Activated CD4-positive, alpha-beta T cell treated with anti-CD3 and anti-CD28 coated beads, Interleukin-2, amount 50 U/mL, for 24 hours (primary cell): ENCODE measurements at places on chromosomes 7 and 10.
A peak's percentile ranks its signal among the peaks of the same experiment; 100 is the strongest.

GRCh38 chr7:33892945-33893344 lies 12.4 kb upstream of the BMPER start:
- no peak for DNase-seq

DNA sequence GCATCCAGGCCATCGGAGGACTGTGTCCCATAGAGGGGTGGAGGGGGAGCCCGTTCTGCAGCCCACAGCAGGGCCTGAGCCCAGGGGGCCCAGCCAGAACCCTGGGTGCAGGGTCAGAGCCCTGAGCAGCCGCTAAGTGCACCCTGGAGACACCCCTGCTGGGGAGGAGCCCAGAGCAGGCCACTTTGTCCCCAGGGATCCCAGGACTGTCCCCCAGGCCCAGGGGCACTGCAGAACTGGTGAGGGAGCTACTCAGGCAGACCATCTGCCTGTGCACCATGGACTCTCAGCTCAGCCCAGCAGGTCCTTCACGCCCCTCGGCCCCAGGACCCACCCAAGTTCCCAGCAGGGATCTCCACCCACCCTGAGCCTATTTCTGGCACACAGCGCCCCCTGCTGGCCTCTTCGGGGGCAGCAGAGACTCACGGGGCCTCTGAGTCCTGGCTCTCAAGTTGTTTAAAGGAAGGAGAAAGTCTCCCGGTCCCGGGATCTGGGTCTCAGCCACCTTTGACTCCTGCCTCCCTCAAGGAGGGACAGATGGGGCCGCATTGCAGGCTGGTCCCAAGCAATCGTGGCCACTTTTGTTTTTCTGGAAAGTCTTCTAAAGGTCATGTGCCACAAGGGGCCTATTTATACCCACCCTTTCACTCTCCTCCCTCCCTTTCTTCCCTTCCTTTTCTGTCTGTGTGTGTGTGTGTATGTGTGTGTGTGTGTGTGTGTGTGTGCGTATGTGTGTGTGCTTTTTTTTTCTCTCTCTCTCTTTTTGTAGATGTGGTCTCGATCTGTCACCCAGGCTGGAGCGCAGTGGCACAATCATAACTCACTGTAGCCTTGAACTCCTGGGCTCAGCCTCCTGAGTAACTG lies 90.3 kb downstream of the MYL10 start:
- DNase-seq, result peak; percentile 55

- DNase-seq, result no peak
Measured at GRCh38 chr7:91285696-91286355, 21.6 kb downstream of the FZD1 start.

DNA sequence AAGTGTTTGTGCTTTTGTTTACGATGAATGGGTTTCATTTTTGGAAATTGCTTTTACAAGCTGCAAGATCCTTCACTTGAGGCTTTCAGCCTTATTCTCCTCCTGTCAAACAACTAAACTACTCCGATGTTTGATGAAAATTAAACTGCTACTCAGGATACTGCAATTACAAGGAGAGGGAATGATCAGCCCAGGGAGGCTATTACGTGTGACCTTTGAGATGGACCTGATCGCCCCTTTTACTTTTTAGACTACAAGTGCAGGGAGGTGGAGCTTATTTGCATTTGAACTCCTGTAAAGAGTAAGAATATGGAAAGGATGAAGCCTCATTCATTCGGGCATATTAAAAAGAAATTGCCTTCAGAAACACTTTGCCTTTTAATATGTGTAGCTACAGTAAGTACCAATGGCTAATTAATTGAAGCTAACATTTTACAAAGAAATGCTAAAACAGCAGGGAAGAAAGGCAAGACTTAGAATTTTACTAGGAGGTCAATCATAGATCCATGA lies 219.1 kb downstream of the PHTF2 start:
- DNase-seq, result no peak

DNA sequence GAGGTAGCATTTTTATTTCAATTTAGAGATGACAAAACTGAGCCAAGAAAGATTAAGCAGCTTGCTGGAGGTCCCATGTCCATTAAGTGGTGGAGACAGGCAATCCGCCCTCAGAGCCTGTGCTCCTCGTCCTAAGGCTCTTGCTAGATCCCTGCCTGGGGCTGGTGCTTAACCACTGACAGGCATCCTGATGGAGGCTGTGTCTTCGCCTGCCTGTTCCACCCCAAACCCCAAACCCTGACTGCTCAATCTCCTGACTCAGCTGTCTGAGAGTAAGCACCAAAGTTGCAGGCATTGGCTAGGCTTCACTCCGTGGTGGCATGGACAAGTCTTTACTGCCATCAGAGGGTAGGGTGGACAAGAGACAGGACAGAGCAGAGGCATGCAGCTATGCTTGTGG lies 209.4 kb downstream of the POU6F2 start:
- DNase-seq, result no peak

DNA sequence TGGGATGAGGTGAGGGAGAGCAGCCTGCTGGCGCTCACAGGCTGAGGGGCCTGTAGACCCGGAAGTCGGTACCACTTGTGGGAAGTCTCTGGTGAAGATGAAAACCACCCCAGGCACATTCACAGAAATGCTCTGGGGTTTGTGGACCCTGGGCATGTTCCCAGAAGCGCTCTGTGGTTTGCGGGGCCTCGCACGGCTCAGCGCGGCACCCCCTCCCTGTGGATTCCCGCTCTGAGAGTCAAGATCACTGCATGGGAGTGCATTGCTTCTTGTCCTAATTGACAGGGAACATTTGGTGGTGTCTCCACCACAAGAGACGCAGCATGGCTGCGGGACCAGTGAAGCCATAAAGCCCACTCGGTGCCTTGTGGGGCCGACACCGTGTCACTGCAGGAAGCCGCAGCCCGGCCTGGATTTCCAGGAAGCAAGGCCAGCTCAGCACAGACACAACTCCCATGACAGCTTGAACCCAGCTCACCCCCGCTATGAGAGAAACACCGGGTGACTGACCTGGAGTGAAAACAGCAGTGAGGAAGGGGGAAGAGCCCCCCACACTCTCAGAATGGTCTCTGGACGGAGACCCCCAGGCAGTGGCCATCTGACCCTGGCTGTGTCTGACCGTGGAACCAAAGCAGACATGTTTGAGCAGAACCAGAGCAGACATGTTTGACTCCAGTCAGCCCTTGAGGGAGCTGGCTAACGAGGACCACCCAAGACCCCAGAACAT lies 157.2 kb downstream of the PTPRN2 start:
- DNase-seq, result no peak

GRCh38 chr10:43037942-43038782 lies 38.7 kb upstream of the RET start:
- DNase-seq, result no peak

GRCh38 chr10:127018298-127018650 lies 113.0 kb downstream of the DOCK1 start:
- no peak for DNase-seq

DNA sequence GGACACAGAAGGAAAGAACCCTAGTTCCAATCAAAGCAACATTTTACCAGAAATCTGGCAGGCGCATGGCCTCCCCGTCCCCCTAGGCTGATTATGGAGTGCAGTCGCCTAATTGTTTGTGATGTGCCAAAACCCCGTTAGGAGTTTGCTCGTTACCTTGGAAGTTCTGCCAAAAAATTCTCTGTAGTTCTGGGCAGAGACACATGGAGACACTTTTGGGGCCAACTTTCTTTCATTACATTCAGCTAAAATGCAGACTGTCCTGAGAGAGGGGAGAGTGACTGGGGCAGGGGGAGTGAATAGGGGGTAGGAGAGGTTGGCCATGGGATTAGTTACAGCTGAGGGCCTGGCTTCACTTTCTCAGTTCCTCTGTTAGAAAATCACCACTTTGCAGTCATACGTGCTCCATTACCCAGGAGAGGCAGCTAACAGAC lies 158.0 kb upstream of the NPVF start:
- DNase-seq, result no peak

DNA sequence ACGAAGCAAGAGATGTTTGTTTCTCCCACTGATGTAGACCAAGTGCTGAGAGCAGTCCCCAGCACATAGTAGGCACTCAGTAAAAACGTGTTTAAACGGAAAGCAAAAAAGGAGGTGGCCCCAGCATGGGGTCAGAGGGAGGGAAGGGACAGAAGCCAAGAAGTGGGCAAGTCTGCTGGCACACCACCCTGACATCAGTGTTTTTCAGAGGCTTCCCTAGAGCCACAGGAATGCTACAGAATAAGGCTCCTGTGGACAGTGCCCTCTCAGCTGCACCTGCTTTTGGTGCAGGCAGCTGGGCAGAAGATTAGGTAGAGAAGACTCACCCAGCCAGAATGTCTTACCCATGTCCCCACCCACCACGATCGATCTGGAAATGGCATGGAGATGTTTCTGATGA lies 8.3 kb upstream of the ANKRD1 start:
- DNase-seq, result no peak

DNA sequence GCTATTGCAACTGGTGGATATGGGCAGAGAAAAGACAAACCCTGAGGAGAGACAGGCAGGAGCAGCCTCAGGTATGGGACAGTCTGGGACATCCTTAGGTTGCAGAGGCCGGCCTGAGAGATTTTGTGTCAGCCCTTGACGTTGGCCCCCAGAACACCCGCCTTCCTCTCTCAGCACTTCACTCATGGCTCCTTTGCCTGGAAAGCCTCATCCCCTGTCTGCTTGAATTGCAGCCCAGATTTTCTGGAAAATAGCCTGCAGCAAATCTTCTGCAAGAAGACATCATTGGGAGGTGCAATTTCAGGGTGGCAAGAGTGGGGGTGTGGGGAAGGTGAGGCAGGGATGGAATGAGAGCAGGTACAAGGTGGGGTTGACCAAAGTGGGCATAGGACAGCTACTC lies 2.2 kb upstream of the FRMD4A start:
- DNase-seq, result no peak

DNA sequence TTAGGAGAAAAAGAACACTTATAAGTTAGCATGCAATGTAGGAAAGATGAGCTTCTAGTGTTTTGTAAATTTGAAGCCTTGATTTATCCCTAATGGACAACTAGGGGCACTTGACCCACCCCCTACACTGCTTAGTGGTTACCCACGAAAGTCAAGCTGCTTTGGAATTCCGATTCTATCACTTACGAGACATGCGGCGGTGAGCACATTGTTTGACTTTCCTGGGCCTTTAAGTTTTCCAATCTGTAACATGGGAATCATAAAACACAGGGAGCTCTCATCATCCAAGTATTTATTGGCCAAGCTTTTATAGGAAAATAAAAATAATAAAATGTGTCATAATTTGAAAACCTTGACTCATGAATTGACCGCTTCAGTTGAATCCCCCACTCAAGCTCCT lies 78.7 kb upstream of the PDK4 start:
- DNase-seq, result no peak

- no peak for DNase-seq
Measured at GRCh38 chr10:43879162-43879561, 230.5 kb upstream of the ZNF32 start.

- DNase-seq, result peak; percentile 57
Measured at GRCh38 chr10:15859906-15860691, at the start of gene MINDY3. Gene MINDY3, minus strand, starts transcription at chr10:15860507. Its CDS starts 208 bp downstream, at chr10:15860299.

GRCh38 chr7:159083698-159084068 lies 61.0 kb downstream of the VIPR2 start:
- no peak for DNase-seq

GRCh38 chr10:102109166-102110116 lies 10.7 kb downstream of the LDB1 start:
- DNase-seq, result no peak

GRCh38 chr7:51062222-51062987 lies 254.2 kb downstream of the COBL start:
- DNase-seq, result no peak

DNA sequence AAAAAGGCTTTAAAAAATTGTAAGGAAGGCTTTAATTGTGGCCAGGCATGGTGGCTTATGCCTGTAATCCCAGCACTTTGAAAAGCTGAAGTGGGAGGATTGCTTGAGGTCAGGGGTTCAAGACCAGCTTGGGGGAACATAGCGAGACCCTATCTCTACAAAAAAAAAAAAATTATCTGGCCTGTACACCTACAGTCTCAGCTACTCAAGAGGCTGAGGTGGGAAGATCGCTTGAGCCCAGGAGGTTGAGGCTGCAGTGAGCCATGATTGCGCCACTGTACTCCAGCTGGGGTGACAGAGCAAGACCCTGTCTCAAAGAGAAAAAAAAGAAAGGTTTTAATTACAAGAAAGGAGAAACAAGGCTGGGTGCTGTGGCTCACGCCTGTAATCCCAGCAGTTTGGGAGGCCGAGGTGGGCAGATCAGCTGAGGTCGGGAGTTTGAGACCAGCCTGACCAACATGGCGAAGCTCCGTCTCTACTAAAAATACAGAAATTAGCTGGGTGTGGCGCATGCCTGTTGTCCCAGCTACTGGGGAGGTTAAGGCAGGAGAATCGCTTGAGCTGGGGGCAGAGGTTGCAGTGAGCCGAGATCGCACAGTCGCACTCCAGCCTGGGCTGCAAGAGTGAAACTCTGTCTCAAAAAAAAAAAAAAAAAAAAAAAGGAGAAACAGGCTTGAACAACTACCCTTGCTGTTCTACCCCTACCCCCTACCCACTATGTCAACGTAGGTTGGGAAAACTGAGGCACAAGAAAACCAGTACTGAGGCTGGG lies 83.7 kb downstream of the CARD11 start:
- no peak for DNase-seq

DNA sequence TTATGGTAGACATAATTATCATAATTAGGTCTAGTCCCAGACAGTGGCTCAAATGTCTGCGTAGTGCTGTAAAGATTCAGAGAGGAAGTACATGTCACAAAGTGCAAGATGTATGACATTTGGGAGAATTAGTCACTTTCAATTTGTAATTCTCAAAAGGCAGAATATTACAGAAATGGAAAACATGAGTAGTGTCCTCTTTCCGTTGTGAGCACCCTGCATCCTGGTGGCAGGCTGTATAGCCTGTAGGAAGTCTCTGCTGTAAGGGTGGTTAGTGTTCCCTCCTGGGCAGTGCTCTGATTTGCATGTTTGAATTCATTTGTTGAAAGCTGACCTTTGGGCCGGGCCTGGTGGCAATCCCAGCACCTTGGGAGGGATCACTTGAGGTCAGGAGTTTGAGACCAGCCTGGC lies 17.0 kb downstream of the CDK14 start:
- DNase-seq, result no peak

DNA sequence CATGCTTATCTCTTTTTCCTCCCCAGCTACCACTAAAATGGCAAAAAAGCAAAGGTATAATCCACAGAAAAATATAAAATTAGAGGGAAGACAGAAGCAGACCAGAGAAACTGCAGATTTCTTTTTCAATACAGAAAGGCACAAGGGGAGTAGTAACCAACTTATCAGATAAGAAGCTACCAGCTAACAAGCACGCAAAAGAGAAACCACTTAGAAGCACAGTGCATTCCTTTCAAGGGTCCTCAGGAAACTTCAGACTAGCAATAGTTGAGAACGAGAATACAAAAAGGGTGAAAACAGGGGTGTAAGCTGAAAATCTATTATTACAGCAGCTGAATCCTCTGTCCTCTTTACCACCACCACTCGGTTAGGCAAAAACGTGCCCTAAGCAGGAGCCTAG lies 9.9 kb upstream of the OR2A5 start:
- no peak for DNase-seq
